ENCODE measurements at places on chromosomes 12 and 14.

GRCh38 chr14:100019156-100019744 lies 46.0 kb upstream of the EVL start:
- no peak for DNase-seq

- DNase-seq, result no peak
Measured at GRCh38 chr12:132229926-132230325, 85.7 kb downstream of the NOC4L start.

DNA sequence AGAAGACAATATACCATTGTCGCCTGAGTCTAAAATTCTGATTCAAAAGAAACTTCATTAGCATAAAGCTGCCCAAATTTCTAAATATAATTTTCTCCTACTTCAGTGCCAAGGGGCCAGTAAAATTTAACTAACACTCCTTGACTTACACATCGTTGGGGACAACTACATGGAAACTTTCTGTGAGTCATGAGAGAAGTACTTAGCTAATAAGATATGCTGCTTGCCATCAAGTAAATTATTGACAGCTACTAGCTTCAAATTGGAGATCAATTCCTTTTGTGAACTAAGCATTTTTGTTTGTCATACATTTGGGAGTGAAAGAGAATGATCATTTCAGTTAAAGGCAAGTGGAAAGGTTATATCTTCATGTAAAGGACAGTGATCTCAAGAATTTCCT lies 373.3 kb downstream of the MDGA2 start:
- no peak for DNase-seq

GRCh38 chr12:130672089-130672820 lies 43.8 kb downstream of the RIMBP2 start:
- no peak for DNase-seq

DNA sequence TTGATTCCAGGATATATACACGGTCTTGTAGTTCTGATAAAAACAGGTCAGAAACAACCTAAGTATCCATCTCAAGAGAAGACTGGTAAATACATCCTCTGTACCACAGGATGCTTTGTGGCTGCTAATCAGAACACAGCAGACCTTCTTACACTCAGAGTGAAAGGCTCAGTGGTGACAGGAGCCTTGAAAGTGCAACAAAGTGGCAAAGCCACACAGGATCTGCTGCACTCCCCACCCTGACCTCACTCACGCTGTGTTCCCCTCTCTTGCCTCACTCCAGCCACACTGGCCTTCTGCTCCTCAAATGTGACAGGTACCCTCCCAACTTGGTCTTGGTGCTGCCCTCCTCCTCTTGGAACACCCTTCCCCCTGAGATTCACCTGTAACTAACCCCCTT lies 98.1 kb upstream of the GRIP1 start:
- no peak for DNase-seq

DNA sequence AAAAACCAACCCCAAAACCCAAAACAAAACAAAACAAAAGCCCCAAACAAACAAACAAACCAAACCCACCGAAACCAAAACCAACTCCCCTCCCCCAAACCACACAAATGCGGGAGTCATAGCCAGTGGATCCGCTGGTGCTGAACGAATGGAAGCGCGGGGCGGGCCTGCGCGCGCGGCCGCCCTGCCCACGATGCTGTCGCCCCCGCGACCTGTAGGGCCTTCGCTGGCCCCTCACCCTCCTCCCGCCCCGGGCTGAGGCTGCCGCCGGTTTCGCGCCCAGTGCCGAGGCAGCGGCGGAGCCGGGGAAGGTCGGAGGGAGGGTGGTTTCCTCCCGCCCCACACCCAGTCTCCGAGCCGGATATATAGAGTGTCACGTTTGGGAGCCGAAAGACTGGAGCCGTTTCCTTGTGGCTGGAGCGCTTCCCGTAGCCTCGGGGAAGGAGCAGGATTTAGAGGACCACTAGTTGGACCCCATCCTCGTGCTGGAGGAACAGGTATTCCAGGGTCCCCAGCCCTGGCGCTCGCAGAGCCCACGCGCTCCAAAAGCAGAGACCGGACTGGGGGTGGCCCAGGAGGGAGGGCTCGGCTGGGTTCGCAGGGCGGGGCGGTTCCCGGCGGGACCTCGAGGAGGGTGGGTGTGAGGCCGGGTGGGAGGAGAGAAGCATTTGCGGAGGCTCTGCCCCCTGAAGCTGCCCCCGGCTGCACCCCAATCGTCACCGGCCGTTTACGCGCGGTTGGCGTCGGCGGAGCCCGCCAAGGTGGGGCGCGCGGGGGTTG lies at the start of gene FAR2:
TSS of gene FAR2 (plus strand) at position 368 of the 780 bp plus-strand sequence. CDS start 121,172 bp downstream, outside the sequence.
- peak; percentile 75 for DNase-seq

DNA sequence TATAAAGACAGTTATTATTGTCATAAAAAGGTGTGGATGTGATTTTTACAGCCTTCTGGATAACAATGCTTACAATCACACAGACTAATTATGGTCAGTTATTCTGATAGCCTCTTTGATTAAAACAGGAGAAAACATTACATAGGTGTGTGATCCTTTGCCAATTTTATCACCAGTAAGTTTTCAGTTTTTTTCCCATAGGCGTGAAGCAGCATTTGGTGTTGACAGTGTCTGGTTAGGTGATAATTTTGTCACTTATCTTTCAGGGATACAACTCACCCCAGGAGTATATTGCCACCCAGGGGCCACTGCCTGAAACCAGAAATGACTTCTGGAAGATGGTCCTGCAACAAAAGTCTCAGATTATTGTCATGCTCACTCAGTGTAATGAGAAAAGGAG lies 208.8 kb downstream of the EPS8 start:
- no peak for DNase-seq

GRCh38 chr12:89386138-89386537 lies 33.8 kb upstream of the DUSP6 start:
- DNase-seq, result no peak

DNA sequence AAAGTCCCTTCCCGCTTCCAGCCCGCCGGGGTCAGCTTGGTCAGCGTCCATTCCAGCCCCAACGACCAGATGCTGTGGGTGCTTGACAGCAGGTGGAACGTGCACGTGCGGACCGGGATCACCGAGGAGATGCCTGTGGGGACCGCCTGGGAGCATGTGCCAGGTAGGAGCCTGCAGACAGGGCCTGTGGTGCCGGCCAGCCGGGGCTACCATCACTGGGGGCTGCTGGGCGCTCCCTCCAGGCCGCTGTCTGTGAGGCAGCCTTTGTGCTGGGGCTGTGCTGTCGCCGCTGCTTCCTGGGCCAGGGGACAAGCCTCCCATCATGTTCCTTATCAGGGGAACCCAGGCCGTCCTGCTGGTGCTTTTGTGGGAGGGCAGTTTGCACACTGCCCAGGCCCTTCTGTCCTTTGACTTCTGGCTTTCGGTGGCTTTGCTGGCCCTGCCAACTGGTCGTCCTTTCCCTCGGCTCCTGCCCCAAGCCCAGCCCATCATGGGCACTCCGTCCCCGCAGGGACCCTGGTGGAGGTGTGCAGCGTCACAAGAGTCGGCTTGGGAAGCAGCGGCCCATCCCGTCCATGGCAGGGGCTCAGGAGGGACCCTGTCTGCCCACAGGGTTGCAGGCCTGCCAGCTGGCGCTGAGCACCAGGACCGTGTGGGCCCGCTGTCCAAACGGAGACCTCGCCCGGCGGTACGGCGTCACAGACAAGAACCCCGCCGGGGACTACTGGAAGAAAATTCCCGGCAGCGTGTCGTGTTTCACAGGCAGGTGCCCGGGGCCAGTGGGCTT lies 12.4 kb downstream of the ANKRD9 start:
- no peak for DNase-seq

DNA sequence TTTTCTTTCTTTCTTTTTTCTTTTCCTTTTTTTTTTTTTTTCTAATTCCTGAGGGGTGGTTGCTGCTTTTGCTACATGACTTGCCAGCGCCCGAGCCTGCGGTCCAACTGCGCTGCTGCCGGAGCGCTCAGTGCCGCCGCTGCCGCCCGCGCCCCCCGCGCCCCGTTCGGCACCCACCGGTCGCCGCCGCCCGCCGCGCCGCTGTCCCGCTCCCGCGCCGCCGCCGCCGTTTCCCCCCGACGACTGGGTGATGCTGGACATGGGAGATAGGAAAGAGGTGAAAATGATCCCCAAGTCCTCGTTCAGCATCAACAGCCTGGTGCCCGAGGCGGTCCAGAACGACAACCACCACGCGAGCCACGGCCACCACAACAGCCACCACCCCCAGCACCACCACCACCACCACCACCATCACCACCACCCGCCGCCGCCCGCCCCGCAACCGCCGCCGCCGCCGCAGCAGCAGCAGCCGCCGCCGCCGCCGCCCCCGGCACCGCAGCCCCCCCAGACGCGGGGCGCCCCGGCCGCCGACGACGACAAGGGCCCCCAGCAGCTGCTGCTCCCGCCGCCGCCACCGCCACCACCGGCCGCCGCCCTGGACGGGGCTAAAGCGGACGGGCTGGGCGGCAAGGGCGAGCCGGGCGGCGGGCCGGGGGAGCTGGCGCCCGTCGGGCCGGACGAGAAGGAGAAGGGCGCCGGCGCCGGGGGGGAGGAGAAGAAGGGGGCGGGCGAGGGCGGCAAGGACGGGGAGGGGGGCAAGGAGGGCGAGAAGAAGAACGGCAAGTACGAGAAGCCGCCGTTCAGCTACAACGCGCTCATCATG lies 654 bp downstream of the FOXG1 start:
- no peak for DNase-seq
